ENCODE measurements at places on chromosomes 7 and 10. TPM values are rescaled to one million over a fixed set of nuclear protein-coding genes. Genes with fewer than 3 reads are reported as not detected.

DNA sequence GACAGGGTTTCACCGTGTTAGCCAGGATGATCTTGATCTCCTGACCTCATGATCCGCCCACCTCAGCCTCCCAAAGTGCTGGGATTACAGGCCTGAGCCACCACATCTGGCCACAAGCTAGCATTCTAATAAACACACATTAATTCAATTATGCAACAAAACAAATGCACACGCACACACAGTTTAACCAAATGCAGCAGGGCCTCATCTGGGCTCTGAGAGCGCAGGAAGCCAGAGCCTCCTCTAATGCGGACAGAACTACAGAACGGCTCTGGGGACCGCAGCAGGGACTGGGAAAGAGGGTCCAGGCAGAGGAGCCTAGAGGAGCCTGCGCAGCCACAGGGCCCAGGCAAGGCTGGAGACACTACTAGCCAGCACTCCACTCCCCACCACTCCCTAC is 3.8 kb downstream of the MAD1L1 start:
- DNase-seq: no peak

DNA sequence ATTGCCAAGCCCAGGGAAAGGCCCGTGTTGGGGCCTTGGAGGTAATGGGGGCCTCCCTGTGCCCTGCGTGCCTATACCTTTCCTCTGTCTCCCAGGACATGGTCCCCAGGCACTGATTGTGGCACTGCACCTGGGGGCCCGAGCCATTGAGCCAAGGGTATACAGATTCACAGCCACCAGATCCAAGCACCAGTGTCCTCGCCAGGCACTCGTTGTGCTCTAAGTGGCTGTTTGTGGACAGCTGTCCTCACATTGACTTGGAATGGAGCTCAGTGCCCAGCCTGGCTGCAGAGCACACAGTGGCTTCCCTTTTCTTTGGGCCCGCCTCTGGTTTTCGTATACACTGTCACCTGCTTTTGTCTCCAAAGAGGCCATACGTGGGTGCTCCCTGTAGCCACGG is 72.0 kb upstream of the BTBD16 start:
- no peak for DNase-seq

GRCh38 chr10:82267960-82268359 is 393.0 kb downstream of the NRG3 start:
- DNase-seq: no peak

GRCh38 chr7:5627745-5628547 is 153.5 kb downstream of the RNF216 start:
- no peak for DNase-seq

DNA sequence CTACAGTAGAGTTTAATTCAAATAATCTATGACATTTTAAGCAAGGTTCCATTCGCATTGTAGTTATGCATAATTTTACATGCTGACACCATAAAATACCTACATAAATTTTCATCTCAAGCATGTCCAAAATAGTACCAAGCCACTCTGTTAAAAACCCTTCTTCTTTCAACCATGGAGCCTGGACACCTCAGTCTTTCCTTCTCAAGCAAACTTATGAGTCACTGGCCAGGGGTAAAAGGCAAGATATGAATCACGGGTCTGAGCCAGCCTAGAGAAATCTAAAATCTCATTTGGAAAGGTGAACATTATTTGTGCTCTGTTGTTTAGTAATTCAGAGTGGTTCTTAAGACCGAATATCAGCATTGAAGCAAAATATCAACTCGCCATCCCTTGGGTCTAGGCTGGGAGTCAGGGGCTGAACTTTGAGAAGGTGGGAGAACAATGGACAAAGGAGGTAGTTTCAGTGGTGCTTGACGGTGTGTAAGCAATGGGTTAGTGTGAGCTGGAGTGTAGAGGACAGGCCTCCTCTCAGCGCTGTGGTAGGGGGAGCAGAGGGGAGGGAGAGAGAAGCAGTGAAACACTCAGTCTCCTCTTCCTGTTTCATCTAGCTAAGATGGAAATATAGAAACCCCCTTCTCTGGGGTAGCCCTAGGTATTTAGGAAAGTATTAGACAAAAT is 19.1 kb upstream of the GPAM start:
- no peak for DNase-seq

The ATRNL1 gene
- not detected for polyA plus RNA-seq
